ENCODE measurements at places on chromosomes 16 and 17.

DNA sequence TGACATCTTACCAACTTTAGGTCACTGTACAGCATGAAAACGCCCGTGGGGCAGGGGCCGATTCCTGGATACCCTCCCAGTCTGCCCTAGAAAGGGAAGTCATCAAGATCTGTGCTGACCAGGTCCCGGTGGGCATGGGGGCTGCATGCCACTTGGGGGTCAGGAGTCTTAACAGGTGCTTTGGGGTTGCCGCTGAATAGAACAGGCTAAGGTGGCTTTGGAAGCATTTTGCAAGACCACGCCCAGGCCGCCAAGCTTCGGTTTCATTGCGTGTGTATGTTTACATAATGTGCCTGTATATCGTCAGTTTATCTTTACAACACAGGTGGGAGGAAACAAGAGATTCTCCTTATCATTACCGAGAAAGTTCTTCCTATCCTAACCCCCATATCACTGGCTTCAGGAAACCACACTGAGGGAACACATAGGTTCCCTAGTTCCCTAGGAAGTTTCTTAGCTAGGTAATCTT lies 13.3 kb upstream of the USP36 start:
- no peak overlapping the region for H3K27ac ChIP-seq
- no peak for DNase-seq
- no peak overlapping the region for H3K4me3 ChIP-seq
- peaks cover 17% of the 10 kb centered on the region for H3K36me3 ChIP-seq
- H3K4me1 ChIP-seq, result no peaks in the 10 kb centered on the region
- no peaks in the 10 kb centered on the region for H3K27me3 ChIP-seq

DNA sequence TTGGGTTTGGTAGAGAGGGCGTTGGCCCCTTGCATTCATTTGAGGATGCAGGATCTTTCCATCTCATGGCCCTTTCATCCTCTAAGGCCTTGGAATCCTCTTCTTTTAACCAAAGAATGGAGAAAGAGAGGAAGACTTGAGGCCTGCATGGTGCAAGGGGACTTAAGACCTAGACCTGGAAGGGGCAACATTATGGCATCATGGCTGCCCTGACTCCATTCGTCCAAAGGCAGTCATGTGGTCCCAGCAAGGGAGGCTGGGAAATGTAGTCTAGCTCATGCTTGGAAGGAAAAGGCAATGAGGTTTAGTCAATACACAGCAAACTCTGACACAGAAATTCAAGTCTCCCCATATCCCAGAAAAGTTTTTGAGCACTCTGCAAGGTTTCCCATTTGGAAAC lies 30.7 kb upstream of the CDRT4 start:
- DNase-seq, result no peak
- no peak overlapping the region for H3K27ac ChIP-seq
- peaks cover 11% of the 10 kb centered on the region for H3K4me1 ChIP-seq
- no peak overlapping the region for H3K4me3 ChIP-seq
- no peaks in the 10 kb centered on the region for H3K27me3 ChIP-seq

GRCh38 chr16:71846431-71846830 lies 655 bp downstream of the ATXN1L start:
- DNase-seq, result no peak
- no peaks in the 10 kb centered on the region for H3K27me3 ChIP-seq
- peaks cover 32% of the 10 kb centered on the region for H3K4me1 ChIP-seq
- H3K36me3 ChIP-seq, result peaks cover 19% of the 10 kb centered on the region
- H3K27ac ChIP-seq, result peak overlapping the region; percentile 88

GRCh38 chr16:47774661-47775060 lies 313.5 kb downstream of the PHKB start:
- H3K4me1 ChIP-seq, result peaks cover 5% of the 10 kb centered on the region
- H3K36me3 ChIP-seq, result no peaks in the 10 kb centered on the region
- no peak for DNase-seq
- no peak overlapping the region for H3K4me3 ChIP-seq

DNA sequence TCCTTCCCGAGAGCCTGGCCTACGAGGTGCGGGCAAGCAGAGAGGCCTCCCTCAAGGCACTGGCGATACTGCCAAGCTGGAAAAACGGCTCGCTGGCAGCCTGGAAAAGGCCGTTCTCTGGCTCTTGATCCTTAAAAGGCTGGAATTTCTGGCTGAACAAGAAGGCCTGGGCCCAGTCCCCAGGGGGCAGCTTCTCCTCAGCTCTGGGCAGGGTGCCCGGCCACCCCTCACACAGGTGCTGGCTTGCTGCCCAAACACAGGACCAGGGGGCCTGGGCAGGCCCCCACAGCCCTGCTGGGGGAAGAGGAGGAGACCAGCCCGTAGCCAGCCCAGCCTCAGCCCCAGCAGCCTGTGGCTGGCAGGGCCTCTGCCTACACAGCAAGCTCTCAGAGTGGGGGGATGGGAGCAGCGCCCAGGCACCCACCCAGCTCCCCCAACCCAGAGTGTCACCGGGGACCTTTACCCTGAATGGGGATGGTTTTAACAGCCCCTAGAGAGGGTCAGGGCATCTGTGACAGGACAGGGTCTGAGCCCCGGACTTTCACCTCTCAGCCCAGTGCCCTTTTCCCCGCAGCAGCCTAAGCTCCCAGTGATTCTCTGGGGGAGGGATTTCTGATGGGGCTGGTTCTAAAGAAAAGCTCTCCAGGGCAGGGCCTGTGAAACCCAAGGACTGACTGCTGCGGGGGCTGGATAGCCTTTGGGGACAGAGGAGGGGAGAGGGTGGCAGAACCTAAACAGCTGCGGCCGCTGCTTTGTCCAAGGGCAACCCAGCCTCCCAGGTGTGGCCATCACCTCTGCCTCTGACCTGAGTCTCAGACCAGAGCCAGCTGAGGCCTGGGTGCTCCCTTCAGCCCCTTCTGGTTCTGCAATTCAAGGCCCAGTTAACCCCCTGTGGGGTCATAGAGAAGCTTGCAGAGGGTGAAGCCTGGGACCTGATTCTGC lies 38.6 kb upstream of the TOB1 start:
- DNase-seq, result no peak
- H3K4me1 ChIP-seq, result peaks cover 41% of the 10 kb centered on the region
- H3K27me3 ChIP-seq, result peaks cover 5% of the 10 kb centered on the region
- no peaks in the 10 kb centered on the region for H3K36me3 ChIP-seq
- peak overlapping the region; percentile 93 for H3K27ac ChIP-seq

GRCh38 chr17:46108550-46109110 lies 84.6 kb downstream of the KANSL1 start:
- no peak for DNase-seq
- H3K36me3 ChIP-seq, result no peaks in the 10 kb centered on the region
- H3K4me3 ChIP-seq, result no peak overlapping the region
- peaks cover 66% of the 10 kb centered on the region for H3K4me1 ChIP-seq
- H3K27ac ChIP-seq, result peak overlapping the region; percentile 47

DNA sequence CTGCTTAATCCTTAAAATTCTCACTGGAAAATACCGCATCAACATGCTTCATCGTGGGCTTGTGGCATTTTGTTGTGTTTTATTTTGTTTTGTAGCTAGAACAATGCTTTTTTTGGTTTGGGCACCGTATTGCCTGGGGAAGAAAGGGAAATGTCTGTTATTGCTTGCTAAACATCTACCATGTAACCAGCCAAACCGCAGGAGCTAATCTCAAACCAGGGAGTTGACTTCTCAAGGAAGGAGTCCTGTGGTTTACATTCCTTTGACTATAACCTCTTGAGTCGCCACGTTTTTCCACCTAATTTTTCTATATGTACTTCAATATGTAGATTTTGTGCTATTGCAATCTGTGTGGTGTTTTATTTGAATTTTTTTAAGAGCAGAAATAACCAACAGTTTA lies 593.5 kb upstream of the SOX9 start:
- no peaks in the 10 kb centered on the region for H3K4me1 ChIP-seq
- H3K4me3 ChIP-seq, result no peak overlapping the region
- no peaks in the 10 kb centered on the region for H3K36me3 ChIP-seq

- H3K4me3 ChIP-seq, result no peak within 1 kb of the TSS
- H3K27me3 ChIP-seq, result no peaks in the 10 kb centered on the region
- no peak within 1 kb of the TSS for H3K27ac ChIP-seq
- no peaks in the 10 kb centered on the region for H3K4me1 ChIP-seq
- peaks cover 3% of the 10 kb centered on the region for H3K36me3 ChIP-seq
Observed at GRCh38 chr17:5234645-5235576, at the start of gene SCIMP. SCIMP (minus strand) TSS chr17:5234860; CDS start chr17:5234755, 105 bp downstream.

GRCh38 chr17:20074489-20074888 lies 65.3 kb downstream of the SPECC1 start:
- H3K4me3 ChIP-seq, result no peak overlapping the region
- DNase-seq, result no peak
- peaks cover 23% of the 10 kb centered on the region for H3K4me1 ChIP-seq
- peak overlapping the region; percentile 36 for H3K27ac ChIP-seq

- peak overlapping the region; percentile 98 for H3K27ac ChIP-seq
- peaks cover 55% of the 10 kb centered on the region for H3K4me1 ChIP-seq
- H3K27me3 ChIP-seq, result no peaks in the 10 kb centered on the region
- H3K4me3 ChIP-seq, result peak overlapping the region; percentile 91
- H3K36me3 ChIP-seq, result peaks cover 3% of the 10 kb centered on the region
Observed at GRCh38 chr17:75876938-75877751, 1.2 kb downstream of the TRIM47 start.

DNA sequence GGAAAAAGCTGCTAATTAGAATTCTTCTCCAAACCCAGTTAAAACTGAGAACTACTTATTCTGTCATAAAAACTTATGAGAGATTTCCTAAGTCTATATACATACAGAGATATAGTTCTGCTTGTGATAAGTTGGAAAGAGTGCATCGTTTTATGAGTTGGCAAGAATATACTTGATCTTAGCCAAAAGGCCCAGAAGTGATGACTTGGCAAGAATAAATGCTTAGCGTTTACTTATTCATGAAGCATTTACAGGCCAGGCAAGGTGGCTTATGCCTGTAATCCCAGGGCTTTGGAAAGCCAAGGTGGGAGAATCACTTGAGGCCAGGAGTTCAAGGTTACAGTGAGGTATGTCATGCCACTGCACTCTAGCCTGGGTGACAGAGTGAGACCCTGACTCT lies 81.7 kb downstream of the CYB561 start:
- H3K4me3 ChIP-seq, result no peak overlapping the region
- no peaks in the 10 kb centered on the region for H3K27me3 ChIP-seq
- DNase-seq, result no peak
- H3K4me1 ChIP-seq, result peaks cover 7% of the 10 kb centered on the region

- DNase-seq, result no peak
- no peaks in the 10 kb centered on the region for H3K27me3 ChIP-seq
- H3K36me3 ChIP-seq, result no peaks in the 10 kb centered on the region
- H3K27ac ChIP-seq, result no peak overlapping the region
- no peak overlapping the region for H3K4me3 ChIP-seq
Observed at GRCh38 chr17:68776451-68776850, 175.3 kb upstream of the FAM20A start.

DNA sequence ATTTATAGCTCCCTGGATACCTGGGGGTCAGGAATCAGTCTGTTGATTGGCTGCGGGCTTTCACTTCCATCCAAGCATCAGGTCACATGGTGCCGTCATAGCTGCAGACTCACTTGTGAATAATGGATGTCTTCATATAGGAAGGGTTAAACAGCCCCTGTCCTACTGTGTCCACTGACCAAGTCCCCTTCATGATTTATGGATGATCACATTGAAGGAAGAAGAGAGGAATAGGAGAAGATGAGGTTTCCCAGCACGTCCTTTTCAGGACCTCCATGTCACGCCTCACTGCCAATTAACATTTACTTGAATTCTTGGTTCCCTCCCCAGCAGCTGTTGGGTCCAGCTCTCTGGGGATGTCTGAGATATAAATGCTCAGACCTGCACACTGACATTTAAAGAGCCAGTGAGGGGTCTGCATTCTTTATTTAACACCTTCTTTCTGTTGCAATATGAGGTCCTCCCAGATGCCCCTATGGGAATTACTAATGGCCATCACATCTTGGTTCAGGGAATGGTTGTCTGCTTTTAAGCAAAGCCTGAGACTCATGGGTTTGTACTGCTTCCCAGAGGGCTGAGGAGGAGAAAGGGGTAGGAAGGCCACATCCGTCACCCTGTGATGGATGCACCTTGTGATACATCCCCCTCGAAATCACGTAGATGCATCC lies 230.6 kb upstream of the HSBP1 start:
- H3K4me3 ChIP-seq, result no peak overlapping the region
- no peaks in the 10 kb centered on the region for H3K27me3 ChIP-seq
- DNase-seq, result no peak

DNA sequence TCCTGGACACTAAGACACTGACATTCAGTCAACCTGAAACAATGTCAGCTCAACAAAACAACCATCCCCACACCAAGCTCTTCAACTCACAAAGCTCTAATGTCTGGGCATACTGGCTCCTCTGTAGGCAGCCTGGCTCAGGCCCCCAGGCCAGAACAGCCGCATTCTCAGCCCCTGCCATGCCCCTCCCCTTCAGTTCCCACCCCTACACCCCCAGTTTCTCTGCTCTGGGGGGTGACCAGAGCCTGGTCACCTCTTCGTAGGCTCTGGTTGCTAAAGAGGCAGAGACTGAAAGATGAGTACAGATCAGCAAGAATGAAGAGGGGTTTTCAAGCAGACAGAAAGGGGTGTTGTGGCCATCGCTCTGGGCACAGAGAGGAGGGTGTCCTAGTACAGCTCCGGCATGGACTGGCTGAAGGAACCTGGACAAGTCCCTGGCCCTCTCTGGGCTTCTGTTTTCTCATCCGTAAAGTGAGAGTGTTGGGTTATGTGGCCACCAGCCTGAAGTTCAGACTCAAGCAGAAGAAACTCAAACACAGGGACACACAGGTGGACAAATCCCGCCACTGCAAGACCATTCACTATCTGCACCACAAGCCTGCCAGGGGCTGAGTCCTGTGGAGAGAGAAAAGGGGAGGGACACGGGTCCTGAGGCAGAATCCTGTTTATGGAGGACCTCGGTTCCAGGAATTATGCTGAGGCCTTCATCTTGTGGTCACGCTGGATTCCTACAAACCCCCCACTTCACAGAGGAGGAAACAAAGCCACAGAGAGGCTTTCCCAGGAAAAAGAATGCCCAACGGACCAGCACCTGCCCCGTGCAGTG lies 987 bp upstream of the SLC4A1 start:
- H3K27me3 ChIP-seq, result peaks cover 8% of the 10 kb centered on the region
- DNase-seq, result no peak
- H3K4me3 ChIP-seq, result no peak overlapping the region
- no peak overlapping the region for H3K27ac ChIP-seq

GRCh38 chr16:3023415-3023668 lies 400 bp downstream of the HCFC1R1 start:
- H3K36me3 ChIP-seq, result peaks cover 18% of the 10 kb centered on the region
- peak; percentile 80 for DNase-seq
- H3K27me3 ChIP-seq, result no peaks in the 10 kb centered on the region
- H3K27ac ChIP-seq, result peak overlapping the region; percentile 99
- H3K4me3 ChIP-seq, result peak overlapping the region; percentile 91

- no peaks in the 10 kb centered on the region for H3K36me3 ChIP-seq
- no peak for DNase-seq
- H3K4me1 ChIP-seq, result peaks cover 31% of the 10 kb centered on the region
- H3K27ac ChIP-seq, result no peak overlapping the region
Observed at GRCh38 chr16:67526149-67526791, 2.4 kb upstream of the RIPOR1 start.

- H3K4me3 ChIP-seq, result no peak overlapping the region
- H3K4me1 ChIP-seq, result peaks cover 17% of the 10 kb centered on the region
- H3K36me3 ChIP-seq, result peaks cover 55% of the 10 kb centered on the region
- peak; percentile 32 for DNase-seq
- no peak overlapping the region for H3K27ac ChIP-seq
Observed at GRCh38 chr17:4173781-4174180, 30.8 kb downstream of the CYB5D2 start.

- no peak overlapping the region for H3K4me3 ChIP-seq
- H3K27ac ChIP-seq, result no peak overlapping the region
- H3K4me1 ChIP-seq, result no peaks in the 10 kb centered on the region
- no peak for DNase-seq
Observed at GRCh38 chr16:22664561-22664997, 149.4 kb upstream of the HS3ST2 start.

GRCh38 chr17:28711723-28712031 lies at the start of gene PROCA1:
PROCA1 (minus strand) TSS chr17:28711888; CDS start chr17:28711660, 228 bp downstream.
- peak within 1 kb of the TSS; percentile 89 for H3K4me3 ChIP-seq
- DNase-seq, result no peak
- H3K36me3 ChIP-seq, result peaks cover 16% of the 10 kb centered on the region
- no peaks in the 10 kb centered on the region for H3K27me3 ChIP-seq

All from chondrocyte (in vitro differentiated cells).